ACHN (cell line): ENCODE measurements at places on chromosomes 6 and 20.

- DNase-seq = no peak
Measured at GRCh38 chr6:151252634-151253033, 12.9 kb downstream of the AKAP12 start.

- DNase-seq = no peak
Measured at GRCh38 chr6:157774153-157775135, 48.6 kb upstream of the SNX9 start.

- DNase-seq = no peak
Measured at GRCh38 chr6:167567142-167568033, 242.5 kb downstream of the TTLL2 start.

DNA sequence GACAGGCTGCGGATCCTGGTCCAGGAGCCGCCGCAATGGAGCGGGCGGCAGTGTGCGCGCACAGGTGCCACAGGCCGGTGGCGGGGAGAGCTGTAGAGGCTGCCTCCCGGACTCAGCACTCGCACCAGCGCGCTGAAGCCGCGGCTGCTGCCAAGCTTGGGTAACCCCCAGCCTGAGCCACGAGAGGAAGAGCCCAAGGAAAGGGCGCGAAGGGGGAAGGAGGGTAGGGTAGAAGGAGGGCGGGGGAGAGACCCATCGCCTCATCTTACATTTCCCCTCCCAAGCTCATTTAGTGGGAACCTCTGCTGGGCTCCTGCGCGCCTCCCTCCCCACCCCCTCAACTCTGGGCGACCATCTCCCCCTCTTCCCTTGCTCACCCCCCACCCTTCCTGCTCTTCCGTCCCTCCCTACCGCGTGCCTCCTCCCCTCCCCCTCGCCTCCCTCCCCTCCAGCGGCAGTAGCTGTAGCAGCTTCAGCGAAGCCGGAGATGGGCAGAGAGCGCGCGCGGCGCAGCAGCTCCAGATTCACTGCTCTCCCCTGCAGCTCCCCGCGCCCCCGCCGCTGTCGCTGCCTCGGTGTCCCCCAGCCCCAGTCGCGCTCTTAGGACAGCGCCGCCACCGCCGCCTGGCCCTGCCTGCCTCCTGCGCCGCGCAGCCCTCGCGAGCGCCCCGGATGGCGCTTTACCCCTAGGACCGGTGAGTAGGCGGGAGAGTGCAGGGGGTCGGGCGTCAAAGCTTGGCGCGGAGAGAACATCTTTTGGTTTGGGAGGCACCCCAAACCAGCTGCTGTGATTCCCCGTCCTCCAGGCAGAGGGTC, at the start of gene FUT9:
TSS of gene FUT9 (plus strand) at position 457 of the 816 bp plus-strand sequence. CDS start 187,182 bp downstream, outside the sequence.
- peak; percentile 12 for DNase-seq

GRCh38 chr6:39903656-39904055, 30.6 kb downstream of the MOCS1 start:
- no peak for DNase-seq
